ENCODE measurements at places on chromosomes 4 and X. TPM values are rescaled to one million over a fixed set of nuclear protein-coding genes. Genes with fewer than 3 reads are reported as not detected.
A peak's percentile ranks its signal among the peaks of the same experiment; 100 is the strongest.

DNA sequence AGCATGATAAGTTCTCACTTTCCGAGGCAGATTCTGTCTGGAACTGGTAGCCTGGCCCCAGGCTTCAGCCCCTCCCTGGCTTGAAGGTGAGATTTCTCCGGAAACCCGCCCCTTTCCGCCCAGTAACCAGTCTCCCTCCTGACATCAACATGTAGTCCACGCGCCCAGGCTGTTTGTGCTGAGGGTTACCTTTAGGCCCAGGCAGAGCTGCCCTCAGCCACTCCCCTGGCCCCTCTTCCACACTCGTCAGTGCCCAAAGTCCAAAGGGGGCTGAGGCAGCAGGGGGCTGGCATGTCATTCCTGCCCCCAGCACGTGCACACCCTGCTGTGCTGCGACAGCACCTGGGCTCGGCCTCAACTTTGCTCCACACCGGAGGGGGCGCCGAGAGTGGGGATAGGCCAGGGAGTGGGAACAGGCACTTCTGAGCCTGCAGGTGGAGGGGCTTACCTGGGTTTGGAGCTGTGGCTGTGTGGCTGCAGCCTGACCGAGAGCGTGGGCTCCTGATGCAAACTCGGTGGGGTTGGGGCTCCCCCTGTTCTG is 69.5 kb upstream of the ANK2 start:
- no peak for DNase-seq

DNA sequence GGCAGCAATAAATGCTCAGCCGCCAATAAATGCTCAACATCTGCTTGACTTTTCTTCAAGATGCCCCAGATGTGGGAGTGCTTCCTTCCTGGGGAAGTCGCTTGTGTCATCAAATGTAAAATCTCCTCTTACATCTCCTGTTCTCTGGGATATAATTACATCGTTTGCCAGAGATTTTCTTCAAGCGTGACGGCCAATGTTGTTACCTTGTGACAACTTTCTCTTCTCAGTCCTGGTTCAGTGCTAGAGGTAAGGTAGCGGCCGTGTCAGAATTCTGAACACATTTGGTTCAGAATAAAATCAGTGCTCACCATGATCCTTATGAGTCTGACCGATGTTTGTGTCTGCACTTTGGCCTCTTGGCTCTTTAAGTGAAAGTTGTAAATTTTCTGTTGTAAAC is 102.5 kb downstream of the ASMT start:
- DNase-seq, result no peak

- no peak for DNase-seq
Observed at GRCh38 chrX:17040711-17041110, 94.3 kb downstream of the REPS2 start.

GRCh38 chrX:153638436-153639176 is 8.4 kb upstream of the DUSP9 start:
- no peak for DNase-seq

DNA sequence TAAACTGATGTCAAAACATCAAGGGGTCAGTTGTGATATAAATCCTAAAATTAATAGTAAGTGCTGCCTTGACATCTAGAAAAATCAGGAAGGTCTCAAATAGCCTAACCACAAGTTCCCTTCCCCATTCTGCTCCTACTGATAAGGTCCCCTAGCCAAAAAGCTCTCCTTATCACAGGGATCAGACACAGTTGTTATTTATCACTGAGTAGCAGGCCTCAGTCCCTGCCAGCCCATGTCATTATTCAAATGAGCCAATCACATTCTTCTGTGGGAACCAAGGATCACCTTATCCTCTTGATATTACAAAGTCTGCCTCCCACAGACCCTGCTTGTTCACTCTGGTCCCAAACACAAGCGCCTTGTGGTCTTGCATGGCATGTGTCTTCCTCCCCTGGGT is 23.3 kb upstream of the TMEM255A start:
- no peak for DNase-seq

- DNase-seq, result no peak
Observed at GRCh38 chr4:147453561-147454141, 27.2 kb upstream of the EDNRA start.

DNA sequence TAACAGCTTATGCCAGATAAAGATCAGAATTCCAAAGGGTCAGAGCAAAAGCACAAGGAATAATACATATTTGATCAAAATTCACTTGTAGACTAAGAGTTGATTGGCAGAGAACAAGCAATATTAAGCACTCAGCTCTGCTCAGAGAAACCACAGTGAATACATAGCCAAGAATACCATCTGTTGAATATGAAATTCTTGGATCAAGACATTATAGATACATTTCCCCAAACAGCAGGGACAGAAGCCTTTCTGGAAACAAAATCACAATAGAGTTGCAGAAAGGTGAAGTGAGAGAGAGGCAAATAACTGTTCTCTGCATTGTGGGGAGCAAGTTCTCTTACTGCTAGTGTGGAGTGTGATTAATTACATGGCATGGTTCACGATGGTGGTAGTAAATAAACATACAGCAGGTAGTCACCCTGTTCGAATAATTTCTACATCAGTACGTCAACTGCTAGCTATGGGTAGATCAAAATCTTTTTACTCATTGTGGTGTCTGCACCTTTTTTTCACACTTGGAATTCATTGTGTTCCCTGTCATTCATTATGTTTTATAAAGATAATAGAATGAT is 366.7 kb downstream of the PCDH7 start:
- DNase-seq, result no peak

AWAT1 gene
- not detected for total RNA-seq

NPFFR2 gene
- 0.26 TPM for total RNA-seq

DNA sequence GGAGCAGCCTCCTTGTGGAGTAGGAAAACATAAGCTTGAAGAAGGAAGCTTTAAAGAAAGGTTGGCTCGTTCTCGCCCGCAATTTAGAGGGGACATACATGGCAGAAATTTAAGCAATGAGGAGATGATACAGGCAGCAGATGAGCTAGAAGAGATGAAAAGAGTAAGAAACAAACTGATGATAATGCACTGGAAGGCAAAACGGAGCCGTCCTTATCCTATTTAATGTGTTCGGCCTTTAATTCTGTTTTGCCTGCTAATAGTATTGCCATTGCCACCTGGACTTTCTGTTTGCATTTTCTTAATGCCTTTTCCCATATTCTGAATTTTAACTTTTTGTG is 1.4 kb downstream of the TCEAL1 start:
- no peak for DNase-seq

DNA sequence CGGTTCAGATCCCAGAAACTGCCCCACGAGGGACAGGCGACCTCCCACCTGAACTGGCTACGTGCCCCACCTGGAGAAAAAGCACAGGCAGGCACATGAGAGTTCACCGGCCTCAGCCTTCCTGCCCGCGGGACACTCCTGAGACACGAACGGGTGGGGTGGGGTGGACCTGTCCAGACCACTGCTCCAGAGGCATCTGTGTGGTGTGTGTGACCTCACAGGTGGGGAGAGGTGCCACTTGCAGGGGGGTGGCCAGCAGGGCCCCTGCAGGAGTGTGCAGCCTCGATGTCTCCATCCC is 18.5 kb downstream of the NELFA start:
- no peak for DNase-seq

GRCh38 chrX:42696536-42697124 is 81.3 kb downstream of the PPP1R2C start:
- no peak for DNase-seq

ADH1A gene
- total RNA-seq, result not detected

DNA sequence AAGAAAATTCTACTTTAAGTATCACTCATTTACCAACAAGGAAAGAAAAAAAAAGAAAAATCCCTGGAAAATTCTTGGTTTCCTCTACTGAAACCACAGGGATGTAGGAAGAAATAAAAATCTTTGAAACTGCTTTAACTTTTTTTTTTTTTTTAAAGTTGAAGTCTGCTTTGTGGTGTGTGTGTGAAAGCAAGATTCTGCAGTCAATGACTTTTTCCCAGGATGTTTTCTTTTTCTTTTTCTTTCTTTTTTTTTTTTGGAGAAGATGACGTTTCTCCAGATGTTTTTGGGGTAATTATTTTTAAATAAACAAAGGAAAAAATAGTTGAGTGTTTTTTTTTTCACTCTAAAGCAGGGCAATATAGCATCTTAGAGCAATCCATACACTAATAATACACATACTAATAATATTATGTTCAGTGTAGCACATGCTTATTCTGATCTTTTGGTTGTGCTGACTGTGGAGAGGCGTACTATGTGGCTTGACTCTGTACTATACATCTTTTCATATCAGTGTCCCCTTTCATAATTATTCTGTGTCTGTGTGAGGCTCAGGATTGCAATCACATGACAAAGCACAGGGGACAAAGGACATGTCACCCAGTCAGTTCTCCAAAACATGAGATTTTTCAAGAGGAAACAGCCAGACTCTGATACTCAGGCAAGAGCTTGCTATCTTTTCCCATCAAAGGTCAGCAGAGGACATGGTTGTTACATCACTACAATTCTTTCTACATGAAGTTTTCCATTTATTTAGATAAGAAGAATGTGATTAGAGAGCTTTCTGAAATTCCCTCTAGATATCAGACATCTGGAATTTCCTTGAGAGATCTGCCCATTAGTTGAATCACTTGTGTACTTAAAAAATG is 111.0 kb downstream of the PDE5A start:
- DNase-seq, result no peak

HS6ST2 gene
- 3.7 TPM for total RNA-seq

DNA sequence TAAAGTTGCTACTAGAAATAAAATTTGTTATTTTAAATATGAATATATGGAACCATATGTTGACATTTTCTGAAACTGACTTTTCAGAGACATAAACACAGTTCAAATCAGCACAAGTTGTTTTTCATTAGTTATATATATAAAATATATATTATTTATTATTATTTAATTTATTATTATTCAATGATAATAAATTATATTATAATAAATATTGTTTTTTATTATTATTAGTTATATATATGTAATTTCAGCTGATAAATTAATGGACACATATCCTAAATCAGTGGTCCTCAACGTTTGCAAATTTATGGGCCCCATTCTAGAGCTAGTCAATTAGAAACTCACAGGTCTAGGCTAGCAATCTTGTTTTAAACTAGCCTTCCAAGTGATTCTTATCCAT is 809.3 kb downstream of the C4orf33 start:
- DNase-seq, result no peak

GRCh38 chr4:60201052-60201673 is 999.0 kb upstream of the ADGRL3 start:
- DNase-seq, result peak; percentile 77

GRCh38 chr4:41600243-41600912 is 62.4 kb downstream of the LIMCH1 start:
- no peak for DNase-seq

- no peak for DNase-seq
Observed at GRCh38 chr4:13928214-13928613, 300.7 kb upstream of the BOD1L1 start.

DNA sequence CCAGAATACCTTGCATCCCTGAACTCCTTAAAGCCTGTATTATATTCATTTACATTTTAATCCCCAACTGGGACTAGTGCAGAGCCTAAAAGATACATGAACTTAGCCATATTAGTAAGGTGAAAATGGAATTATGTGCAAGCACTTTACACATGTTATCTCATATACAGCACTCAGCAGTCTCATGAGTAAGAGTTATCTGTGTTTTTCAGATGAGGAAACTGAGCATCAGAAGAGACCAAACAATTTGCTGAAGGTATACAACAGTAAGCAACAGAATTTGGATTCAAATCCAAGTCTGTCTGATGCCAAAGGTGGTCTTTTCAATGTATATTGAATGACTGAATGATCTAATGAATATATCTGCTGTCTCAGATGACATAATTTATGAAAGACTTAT is 12.3 kb downstream of the ATP7A start:
- no peak for DNase-seq

TADA2B gene
- total RNA-seq, result 12.1 TPM

DNA sequence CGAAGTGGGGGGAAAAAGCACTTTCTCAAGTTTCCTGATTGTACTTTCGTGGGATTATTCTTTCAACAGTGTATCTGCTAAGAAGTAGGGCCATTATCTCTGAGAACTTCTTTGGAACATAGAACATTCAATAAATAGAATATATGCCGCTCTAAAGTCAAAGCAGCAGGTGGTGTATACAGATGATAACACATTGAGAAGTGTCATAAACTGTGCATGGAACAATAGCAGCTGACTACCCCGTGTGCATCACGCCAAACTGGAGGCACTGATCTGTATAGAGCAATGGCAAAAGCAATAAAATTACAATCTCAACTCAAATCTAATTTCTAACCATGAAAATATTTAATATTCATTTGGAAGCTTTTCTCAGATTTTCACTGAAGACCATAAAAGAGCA is 175.3 kb downstream of the DCTD start:
- DNase-seq, result no peak

GRCh38 chr4:25656031-25656430 is 380 bp downstream of the SLC34A2 start:
- DNase-seq, result no peak

GYPA gene
- total RNA-seq, result not detected
